ENCODE measurements at places on chromosomes 2 and 18. TPM values are rescaled to one million over a fixed set of nuclear protein-coding genes. Genes with fewer than 3 reads are reported as not detected.
A peak's percentile ranks its signal among the peaks of the same experiment; 100 is the strongest.

ACOXL gene
- not detected for total RNA-seq

DNA sequence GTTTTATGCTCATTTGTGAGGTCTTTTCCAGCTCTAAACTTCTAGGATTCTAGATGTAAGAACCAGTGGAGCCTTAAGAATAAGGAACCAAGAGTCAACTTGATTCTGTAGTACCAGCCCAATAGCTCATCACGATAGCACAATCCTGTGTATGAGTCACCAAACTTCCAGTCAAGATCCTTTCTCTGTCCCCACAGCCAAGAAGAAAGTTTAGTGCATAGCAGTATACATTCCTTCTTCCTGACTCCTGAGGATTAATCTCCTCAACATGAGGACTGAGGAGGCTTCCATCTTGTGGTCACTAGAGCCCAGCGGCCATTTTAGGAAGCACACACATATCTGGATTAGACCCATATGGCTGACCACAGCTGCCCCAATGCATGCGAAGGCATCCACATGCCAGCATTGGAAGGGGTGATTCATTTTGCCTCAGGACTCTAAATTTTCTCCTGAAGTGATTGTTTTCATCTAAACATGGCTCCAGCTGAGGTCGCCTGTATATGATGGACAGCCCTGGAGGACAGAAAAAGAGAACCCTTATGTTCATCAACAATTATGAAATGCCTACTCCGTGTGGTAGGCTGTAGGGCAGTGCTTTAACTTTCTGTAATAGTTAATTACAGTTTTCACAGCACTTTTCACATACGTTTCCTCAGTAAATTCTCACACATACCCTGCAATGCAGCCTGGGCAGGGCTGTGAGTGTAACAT lies 53.5 kb downstream of the RASGRP3 start:
- no peak overlapping the region for H3K4me3 ChIP-seq
- peak; percentile 11 for DNase-seq
- H3K27me3 ChIP-seq, result no peaks in the 10 kb centered on the region
- H3K36me3 ChIP-seq, result no peaks in the 10 kb centered on the region
- no peak overlapping the region for H3K27ac ChIP-seq
- H3K4me1 ChIP-seq, result no peaks in the 10 kb centered on the region

CNGA3 gene
- total RNA-seq, result not detected

DNA sequence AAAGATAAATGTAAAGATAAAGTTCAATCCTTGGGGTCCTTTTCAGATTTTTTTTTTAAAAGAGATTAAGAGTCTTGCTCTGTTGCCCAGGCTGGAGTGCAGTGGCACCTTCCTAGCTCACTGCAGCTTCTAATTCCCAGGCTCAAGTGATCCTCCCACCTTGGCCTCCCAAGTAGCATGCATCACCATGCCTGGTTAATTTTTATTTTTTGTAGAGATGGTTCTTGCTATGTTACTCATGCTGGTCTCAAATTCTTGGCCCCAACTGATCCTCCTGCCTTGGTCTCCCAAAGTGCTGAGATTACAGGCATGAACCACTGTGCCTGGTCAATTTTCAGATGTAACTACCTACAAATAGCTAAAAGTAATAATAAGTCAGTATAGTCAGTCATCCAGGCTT lies 21.1 kb downstream of the NFE2L2 start:
- peak overlapping the region; percentile 93 for H3K27ac ChIP-seq
- H3K27me3 ChIP-seq, result no peaks in the 10 kb centered on the region
- peaks cover 72% of the 10 kb centered on the region for H3K4me1 ChIP-seq

TRIM43 gene
- not detected for total RNA-seq

SPRED2 gene
- total RNA-seq, result 81.0 TPM

ATP6V1C2 gene
- not detected for total RNA-seq

DNA sequence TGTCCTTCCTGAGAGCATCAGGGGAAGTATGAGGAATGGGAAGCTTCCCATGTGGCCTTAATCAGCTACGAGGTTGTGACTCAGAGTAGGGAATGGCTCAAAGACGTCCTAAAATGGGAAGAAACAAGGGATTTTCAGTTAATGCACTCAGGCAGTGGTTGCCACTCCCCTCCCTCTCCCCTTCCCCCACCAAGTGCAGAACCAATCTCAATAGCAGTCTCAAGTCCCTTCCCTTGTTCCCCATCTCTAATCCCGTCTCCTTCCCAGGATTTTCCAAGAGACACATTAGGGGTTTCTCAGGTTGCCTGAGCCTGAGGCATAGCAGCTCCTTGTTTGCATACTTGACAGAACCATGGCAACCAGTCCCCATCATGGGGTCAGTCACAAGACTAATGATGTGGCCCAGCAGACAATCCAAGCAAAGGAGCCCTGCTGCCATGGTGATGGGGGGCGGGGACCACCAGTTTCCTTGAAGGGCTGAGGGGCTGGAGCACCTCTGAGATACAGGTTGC lies 18.2 kb upstream of the RESP18 start:
- no peak overlapping the region for H3K27ac ChIP-seq
- no peaks in the 10 kb centered on the region for H3K4me1 ChIP-seq
- peaks cover 16% of the 10 kb centered on the region for H3K27me3 ChIP-seq
- DNase-seq, result no peak
- no peak overlapping the region for H3K4me3 ChIP-seq

GRCh38 chr18:29383311-29384273 lies 1206.7 kb upstream of the CDH2 start:
- H3K4me3 ChIP-seq, result no peak overlapping the region
- no peak overlapping the region for H3K27ac ChIP-seq
- DNase-seq, result no peak
- H3K36me3 ChIP-seq, result no peaks in the 10 kb centered on the region

DNA sequence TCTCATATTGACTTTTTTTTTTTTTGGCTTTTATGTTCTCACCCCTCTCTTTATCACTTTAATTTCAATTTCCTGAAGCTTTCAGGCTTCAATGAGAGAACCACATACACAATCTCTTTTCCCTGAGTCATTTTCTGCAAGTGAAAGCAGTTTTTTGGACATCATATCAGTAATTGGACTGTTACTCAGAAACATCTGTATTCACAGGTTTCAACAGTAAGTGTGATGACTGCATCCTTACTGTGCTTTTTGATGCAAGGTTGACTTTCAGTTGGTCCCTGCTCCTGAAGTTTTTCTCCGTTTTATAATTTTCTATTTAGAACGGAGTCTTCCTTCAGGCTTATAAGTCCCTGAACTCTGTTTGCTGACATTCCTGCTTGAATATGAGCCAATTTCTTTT lies 70.5 kb upstream of the CCBE1 start:
- no peaks in the 10 kb centered on the region for H3K4me1 ChIP-seq
- H3K4me3 ChIP-seq, result no peak overlapping the region

DNA sequence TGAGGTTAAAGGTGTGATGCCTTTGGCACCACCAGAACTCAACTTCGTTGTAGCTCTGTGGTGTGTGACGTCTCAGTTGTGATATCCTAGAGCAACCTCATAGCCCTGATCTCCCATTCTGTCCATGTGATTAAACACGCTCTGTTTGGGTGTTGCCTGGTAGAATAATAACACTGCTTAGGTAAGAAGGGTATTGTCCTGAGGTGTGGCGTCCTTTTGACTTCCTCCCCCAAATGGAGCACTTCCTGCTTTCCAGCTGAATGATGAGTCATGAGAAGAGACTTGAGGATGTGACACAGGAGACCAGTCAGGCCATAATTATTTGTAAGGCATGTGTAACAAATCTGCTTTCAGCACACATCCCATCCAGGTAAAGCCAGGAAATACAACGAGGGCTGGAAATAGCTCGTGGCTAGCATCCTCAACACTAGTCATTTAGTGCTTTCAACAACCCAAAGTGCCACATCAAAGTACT lies 100.7 kb downstream of the RAPGEF4 start:
- no peaks in the 10 kb centered on the region for H3K36me3 ChIP-seq
- peaks cover 14% of the 10 kb centered on the region for H3K27me3 ChIP-seq
- H3K4me3 ChIP-seq, result no peak overlapping the region
- DNase-seq, result peak; percentile 23
- H3K4me1 ChIP-seq, result no peaks in the 10 kb centered on the region

- DNase-seq, result no peak
- H3K27me3 ChIP-seq, result peaks cover 4% of the 10 kb centered on the region
- H3K27ac ChIP-seq, result no peak overlapping the region
- no peaks in the 10 kb centered on the region for H3K4me1 ChIP-seq
- H3K4me3 ChIP-seq, result no peak overlapping the region
- no peaks in the 10 kb centered on the region for H3K36me3 ChIP-seq
Observed at GRCh38 chr2:236955521-236956030, 130.1 kb upstream of the COPS8 start.

- no peak for DNase-seq
- no peak overlapping the region for H3K4me3 ChIP-seq
- no peaks in the 10 kb centered on the region for H3K36me3 ChIP-seq
- H3K4me1 ChIP-seq, result no peaks in the 10 kb centered on the region
- no peak overlapping the region for H3K27ac ChIP-seq
- H3K27me3 ChIP-seq, result no peaks in the 10 kb centered on the region
Observed at GRCh38 chr2:151649966-151650365, 84.3 kb downstream of the NEB start.

GRCh38 chr18:23229472-23229871 lies 94.2 kb downstream of the CABLES1 start:
- peaks cover 51% of the 10 kb centered on the region for H3K4me1 ChIP-seq
- H3K36me3 ChIP-seq, result no peaks in the 10 kb centered on the region
- DNase-seq, result no peak
- no peak overlapping the region for H3K4me3 ChIP-seq
- H3K27ac ChIP-seq, result no peak overlapping the region
- H3K27me3 ChIP-seq, result no peaks in the 10 kb centered on the region

POTEI gene
- not detected for total RNA-seq

UGT1A10 gene
- not detected for total RNA-seq

DNA sequence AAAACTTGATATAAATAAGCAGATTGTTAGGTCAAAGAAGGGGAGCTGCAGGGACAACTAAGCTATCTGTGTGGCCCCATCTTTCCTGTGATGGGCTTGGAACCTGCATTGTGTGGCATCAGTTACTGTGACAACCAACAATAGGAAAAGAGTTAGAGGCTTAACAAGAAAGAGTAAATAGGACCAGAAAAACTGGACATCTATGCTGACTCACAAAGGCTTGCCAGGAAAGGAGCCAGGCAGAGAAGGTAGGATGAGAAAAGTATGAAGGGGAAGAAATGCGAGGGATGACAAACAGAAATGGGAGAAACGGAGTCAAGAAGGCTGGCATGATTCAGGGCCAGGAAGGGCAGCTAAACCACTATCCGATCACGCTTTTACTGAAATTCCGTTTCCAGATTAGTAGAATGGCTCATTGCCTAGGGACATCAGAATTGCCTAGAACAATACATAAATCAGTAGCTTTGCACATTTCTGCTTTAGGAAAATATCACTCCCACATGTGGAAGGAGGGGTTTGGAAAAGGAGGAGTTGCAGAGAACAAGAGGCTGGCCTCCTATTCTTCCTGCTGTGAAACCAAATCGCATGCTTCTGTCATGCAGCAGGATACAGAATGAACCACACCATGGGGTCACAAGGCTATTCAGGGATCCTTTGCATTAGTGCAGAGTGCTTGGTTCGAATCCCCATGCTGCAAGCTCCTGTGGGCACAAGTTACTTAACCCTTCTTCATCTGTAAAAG lies 7.3 kb downstream of the PLA2R1 start:
- H3K4me3 ChIP-seq, result no peak overlapping the region
- peaks cover 10% of the 10 kb centered on the region for H3K27me3 ChIP-seq
- no peak overlapping the region for H3K27ac ChIP-seq
- no peaks in the 10 kb centered on the region for H3K4me1 ChIP-seq
- DNase-seq, result no peak

CRYBA2 gene
- 1.3 TPM for total RNA-seq

All from A673 (cell line).